NCI-H460 (cell line): ENCODE measurements at places on chromosomes 16 and 17.

GRCh38 chr16:69179328-69180010, 7.5 kb upstream of the SNTB2 start:
- DNase-seq, result no peak

DNA sequence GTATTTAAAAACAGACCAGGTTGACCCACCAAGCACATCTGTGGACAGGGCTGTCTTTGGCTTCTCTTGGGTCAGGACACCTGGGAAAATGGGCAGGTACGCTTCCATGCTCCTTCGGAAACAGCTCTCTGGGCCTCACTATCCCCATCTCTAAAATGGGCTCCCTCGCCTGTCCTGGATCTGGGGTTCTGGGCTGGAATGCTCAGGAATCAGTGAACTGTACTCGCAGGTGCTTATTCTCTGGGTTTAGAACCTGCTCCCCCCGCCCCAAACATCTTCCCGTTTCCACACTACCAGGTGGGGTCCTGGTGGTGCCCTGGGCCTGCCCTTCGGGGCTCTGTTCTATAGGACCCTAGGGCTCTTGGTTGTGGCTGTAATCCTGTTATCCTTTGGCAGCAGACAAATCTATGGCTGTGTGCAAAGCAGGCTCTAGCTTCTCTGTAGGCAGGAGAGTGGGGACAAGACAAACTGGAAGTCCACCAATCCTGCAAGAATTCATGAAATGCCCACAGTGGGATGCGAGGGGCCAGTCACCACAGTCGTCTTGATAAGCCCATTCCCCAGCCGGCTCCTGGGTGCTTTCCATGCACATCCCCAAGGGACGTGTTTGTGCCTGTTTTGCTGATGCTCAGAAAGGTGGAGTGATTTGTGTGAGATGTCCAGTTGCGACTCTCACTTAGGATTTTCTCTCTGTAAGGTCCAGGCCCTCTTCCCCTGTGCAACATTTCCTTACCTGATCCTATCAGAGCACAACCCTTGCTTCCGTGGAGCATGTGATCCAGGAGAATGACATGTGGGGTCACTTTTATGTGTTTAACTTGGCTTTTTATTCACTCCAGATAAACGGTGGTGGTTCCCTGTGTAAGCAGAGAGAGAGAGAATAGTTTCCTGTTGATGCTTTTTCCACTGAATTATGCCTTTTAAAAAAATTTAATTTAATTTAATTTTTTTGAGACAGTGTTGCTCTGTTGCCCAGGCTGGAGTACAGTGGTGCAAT, 37.2 kb downstream of the HAPSTR1 start:
- no peak for DNase-seq

GRCh38 chr16:66406534-66407221, 20.4 kb upstream of the BEAN1 start:
- DNase-seq, result peak; percentile 82

GRCh38 chr16:14095883-14096551, 24.9 kb downstream of the MRTFB start:
- DNase-seq, result no peak

GRCh38 chr17:45021607-45022287, 29.7 kb downstream of the DCAKD start:
- DNase-seq, result peak; percentile 45

GRCh38 chr16:1953734-1954133, 755 bp downstream of the RPL3L start:
- no peak for DNase-seq

DNA sequence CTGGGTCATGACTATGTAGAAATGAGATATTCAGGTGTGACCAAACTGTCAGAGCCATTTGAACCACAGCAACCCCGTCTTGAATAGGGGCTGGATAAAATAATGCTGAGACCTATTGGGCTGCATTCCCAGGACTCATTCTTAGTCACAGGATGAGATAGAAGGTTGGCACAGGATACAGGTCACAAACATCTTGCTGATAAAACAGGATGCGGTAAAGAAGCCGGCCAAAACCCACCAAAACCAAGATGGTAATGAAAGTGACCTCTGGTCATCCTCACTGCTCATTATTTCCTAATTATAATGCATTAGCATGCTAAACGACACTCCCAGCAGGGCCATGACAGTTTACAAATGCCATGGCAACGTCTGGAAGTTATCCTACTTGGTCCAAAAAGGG, 545.5 kb downstream of the TMEM114 start:
- DNase-seq, result no peak

DNA sequence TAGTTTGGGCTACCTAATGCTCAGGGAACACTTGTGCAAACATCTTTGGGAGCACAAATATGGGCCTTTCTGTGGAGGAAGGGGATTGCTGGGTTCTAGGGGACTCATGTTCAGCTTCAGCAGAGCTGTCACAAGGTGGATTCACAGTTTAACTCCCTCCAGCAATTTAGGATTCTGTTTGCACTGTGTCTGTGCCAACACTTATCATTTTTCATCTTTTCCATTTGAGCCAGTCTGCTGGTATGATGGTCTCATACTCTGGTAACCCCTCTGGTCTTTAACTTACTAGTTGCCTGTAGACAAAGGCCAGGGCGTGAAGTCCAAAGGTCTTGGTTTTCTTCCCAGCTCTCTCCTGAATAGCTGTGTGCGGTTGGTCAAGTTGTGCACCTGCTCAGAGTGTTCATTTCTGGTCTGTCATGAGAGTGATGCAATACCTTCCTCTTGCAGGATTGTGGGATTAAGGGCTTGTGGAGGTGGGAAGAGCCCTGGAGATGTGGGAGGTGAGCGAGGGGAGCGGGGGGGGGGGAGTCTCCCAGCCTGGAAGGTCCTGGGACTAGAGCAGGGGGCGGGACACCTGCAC, 152.6 kb downstream of the CMIP start:
- no peak for DNase-seq

DNA sequence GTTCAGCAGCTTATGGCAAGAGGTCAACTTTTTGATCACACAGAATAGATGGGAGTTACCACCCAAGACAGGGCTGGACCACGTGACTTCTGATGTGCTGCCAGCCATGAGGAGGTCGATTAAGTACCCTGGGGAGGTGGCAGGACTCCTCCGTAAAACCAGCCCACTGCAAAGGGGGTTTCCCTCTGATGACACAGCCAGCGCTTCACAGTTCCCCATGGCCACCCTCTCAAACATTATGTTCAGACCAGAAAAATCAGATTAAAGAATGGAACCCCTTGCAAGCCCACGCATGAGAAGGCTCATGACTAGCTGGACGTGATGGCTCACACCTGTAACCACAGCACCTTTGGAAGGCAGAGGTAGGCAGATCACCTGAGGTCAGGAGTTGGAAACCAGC, 222.9 kb downstream of the CPPED1 start:
- DNase-seq, result no peak

- DNase-seq, result no peak
Observed at GRCh38 chr17:70365091-70365583, 195.8 kb downstream of the KCNJ2 start.

- DNase-seq, result peak; percentile 26
Observed at GRCh38 chr17:49703557-49704277, 4.0 kb downstream of the SLC35B1 start.

- no peak for DNase-seq
Observed at GRCh38 chr17:40445751-40446468, 2.7 kb downstream of the IGFBP4 start.

DNA sequence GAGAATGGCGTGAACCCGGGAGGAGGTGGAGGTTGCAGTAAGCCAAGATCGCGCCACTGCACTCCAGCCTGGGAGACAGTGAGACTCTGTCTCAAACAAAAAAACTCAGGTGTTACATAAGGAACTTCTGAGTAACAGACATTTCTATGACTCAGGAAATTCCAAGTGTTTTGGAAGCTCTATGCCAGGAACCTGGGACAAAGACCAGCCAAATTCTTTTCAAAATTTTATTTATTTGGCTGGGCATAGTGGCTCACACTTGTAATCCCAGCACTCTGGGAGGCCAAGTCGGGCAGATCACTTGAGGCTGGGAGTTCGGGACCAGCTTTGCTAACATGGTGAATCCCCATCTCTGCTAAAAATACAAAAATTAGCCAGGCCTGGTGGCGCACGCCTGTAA, 5.2 kb upstream of the SH2B1 start:
- DNase-seq, result no peak

- DNase-seq, result no peak
Observed at GRCh38 chr16:11005611-11005975, 61.2 kb downstream of the CLEC16A start.

DNA sequence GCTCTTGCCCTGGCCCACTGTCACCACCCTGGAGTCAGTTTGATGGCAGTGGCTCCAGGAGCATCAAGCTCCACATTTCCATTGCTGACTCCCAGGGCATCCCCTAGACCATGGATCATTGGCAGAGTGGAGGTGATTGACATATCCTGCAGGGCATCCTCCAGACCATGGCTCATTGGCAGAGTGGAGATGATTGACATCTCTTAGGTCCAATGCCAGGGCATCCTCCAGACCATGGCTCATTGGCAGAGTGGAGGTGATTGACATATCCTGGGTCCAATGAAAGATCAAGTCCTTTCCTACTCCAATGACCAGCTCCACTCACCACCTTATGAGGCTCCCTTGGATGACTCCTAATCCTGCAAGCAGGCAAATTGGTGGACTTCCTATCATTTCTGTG, 174.3 kb upstream of the NLRP1 start:
- no peak for DNase-seq

DNA sequence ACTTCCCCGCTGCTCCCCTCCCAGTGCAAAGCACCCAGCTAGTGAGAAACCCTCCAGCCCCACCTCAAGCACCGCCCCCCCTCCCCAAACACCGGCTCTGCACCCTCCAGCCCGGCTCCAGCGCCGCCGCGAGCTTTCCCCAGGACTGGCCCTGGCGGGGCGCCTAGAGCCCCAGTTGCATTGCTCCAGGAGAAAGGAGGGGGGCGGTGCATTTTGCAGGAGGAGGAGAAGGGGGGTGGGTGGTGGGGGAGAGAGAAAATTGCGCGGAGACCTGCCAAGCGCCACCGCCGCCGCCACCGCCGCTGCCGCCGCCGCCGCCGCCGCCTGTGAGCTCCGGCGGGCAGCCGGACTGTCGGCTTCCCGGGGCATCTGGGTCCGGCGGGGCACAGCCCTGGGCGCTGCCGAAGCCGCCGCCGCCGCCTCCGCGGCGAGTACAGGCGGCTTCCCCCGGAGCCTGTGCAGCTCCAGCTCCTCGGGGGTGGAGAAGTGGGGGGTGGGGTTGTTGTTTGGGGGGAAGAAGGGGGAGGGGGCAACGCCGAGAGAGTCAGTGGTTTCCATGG, 333 bp upstream of the NOG start:
- peak; percentile 19 for DNase-seq

- DNase-seq, result no peak
Observed at GRCh38 chr17:4261452-4261851, 2.3 kb downstream of the ANKFY1 start.

DNA sequence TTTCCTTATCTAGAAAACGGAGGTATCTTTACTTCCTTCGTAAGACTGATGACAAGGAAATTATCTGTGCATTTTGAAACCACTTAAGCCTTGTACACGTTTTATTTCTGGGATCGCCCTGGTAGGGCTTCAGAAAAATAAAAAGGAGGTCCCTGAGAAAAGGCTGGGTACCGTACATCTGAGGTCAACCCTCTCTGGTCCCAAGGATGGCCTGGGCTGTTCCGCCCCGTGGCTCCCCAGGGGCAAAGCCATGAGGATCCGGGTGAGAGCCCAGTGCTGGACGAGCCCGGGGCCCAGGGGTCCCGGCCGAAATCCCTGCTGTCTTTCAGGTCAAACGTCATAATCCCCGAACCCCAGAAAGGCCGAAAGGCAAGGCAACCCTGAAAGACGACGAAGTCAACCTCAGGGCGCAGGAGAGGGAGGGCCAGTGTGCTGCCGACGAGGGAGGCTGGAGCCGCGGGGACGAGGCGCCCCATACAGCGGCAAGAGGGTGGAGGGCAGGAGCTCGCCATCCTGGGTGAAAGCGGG, 656 bp upstream of the FUS start:
- no peak for DNase-seq

DNA sequence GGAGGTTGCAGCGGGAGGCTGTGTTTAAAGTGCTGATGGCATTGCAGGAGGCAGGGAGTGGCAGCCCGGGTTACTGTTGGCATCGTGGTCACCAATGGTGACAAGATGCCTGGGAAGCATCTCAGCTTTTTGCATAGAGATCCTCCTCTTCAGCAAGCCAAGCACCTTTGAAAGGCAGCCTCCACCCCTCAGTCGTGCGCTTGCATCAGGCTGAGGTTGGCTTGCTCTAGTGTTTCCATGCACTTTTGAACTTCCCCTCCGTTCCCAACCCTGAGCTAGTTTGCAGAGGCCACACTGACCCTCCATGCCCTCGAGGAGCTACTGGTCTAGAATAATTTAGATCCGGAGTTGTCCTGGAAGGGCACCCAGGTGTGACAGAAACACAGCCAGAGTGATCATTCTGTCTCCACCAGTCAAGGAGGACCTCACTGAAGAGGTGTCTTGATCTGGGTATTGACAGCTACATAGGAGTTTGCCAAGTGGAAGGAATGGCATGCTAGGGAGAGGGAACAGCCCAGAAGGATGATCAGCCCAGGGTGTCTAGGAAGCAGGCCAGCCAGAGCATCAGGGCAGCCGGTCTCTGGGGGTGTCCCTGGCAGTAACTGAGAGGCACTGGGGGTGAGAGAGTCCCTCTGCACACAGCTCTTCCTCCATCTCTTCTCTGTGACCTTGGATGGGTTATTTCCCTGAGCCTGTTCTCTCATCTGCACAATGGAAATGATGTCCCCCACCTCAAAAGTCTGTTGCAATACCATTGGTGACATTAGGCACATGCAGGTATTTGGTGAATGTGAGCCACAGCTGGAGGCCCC, 7.7 kb downstream of the BEAN1 start:
- no peak for DNase-seq
